ENCODE measurements at places on chromosomes 3 and 15.

- no peak for DNase-seq
Measured at GRCh38 chr15:65982627-65983322, 113.5 kb downstream of the RAB11A start.

DNA sequence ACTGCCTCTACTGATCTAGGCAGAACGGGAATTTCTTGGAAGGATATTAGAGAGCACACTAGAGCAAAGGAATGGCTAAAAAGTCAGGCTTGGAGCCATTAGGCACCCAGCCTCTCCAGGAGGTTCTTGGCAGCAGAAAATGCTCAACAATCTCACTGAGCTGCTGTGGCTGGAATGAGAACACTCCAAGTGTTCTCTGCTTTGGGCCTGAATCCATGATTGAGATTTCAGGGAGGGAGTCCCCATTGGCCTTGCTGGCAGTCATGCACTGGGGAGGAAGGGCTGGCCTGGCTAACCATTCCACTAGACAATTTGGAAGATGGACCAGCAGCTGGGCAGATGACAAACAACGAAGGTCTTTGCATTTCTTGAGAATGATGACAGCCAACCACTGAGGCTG is 362.6 kb downstream of the SHQ1 start:
- no peak for DNase-seq

- DNase-seq: peak; percentile 24
Measured at GRCh38 chr3:151085227-151085888, at the start of gene MED12L. Gene MED12L (plus strand): TSS chr3:151085664. CDS start chr3:151086927, 1,263 bp downstream.

- DNase-seq: no peak
Measured at GRCh38 chr15:70947351-70948335, 55.0 kb downstream of the LRRC49 start.

DNA sequence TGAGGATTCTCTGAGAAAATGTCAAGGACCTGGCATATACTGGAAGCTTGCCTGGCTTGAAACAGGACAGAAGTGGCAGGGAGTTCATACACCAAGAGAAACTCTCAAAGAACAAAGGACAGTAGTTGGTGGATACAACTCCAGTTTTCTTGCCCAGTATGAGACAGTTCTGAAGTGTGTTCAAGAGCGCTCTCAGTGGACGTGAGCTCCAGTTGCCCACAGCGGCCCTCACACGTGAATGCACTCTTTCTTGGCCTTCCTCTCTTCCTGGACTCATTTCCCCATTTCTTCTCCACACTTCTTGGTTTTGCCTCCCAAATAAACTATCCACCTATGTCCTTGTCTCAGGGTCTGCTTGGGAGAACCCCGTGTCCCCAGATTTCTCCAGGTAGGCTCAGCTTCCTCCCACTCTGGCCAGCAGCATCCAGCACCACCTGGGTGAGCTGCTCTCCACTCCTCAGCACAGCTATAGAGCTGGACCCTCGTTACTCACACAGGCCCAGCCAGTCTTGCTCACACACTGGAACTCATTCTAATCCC is 54.5 kb downstream of the DCLK3 start:
- DNase-seq: no peak

DNA sequence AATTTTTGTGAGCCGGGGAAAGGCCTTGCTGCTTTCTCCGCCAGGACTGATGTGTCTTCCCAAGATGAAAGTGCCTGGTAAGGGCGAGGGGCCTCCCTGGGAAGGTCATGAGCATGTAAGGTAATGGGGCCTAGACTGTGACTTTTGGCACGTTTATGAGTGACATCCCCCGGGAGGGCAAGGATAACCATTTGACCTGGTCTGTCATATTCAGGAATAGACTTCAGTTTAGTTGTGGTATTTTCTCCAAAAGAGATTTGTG is 631 bp upstream of the CNBP start:
- DNase-seq: no peak

- no peak for DNase-seq
Measured at GRCh38 chr15:41048397-41048796, 67.7 kb downstream of the INO80 start.

DNA sequence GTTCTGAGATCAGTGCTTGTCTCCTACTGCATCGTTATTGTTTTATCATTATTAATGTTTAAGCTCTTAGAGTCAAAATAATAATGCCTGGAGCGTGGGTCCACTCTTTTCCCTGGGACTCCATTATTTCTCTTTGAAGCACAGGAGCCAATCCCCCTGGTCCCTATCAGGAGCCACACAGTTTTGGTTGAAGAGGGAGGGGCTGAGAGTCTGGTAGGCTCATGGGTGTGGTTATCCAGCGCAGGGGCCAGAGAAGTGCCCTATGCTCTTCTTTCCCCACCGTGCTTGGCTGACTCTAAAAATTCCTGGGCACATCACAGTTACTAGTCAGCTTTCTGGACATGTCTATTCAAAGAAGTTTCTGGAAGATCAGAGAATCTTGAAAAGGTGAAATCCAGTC is 121.5 kb downstream of the DNAJB8 start:
- no peak for DNase-seq

- no peak for DNase-seq
Measured at GRCh38 chr3:177750436-177750835, 553.2 kb upstream of the TBL1XR1 start.
